ENCODE measurements at places on chromosomes 3 and 15.

DNA sequence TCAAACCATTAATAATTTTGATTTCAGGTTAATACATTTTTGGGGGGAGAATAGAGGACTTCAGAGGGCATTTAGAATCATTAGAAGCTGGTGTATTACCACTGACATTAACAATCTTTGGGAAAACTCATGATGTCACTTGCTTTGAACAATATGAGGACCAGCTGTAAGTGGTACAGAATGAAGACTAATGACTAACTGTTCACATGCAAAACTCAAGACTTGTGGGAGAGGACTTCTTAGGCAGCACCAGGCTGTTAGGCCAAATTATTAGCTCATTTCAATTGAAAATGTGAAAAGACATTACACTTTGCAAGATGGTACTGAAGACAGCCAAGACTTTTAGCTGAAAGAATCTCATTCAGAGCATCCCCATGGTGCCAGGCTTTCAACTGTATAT, 426.2 kb upstream of the ADAMTS9 start:
- no peak for DNase-seq

DNA sequence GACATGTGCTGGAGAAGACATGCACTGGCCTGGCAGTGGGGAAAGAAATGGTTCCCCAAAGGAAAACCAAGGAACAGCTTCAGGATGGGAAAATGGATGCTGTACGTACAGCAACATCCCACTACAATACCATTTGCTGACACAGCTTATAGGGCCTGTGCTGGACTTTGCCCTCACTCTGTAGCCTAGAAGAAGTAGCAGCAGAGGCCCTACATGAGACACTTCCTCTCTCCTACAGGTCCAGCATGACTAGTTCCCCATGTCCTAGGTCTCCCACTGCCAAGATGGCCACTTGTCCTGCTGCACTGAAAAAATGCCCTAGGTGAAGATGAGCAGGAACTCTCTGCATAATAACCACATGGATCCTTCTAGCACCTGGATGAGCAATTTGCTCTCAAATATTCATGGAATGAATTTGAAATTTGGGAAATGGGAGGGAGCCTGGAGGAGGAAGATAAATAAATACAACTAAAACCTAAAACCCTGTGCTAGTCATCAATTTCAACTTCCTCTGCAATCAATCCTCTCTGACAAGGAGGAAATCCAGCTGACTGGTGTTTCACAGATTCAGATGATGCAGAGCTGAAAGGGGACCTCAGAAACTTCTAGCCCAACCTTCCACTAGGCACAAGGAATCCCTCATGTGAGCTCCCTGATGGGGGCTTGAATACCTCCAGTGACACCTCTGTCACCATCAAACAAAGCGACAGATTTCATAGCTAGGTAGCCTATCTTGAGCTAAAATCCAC, 514.3 kb upstream of the PPP2R3A start:
- DNase-seq, result no peak

- no peak for DNase-seq
Observed at GRCh38 chr15:89323825-89324224, 10.8 kb downstream of the POLG start.

- DNase-seq, result no peak
Observed at GRCh38 chr3:51591231-51591630, 52.7 kb downstream of the RAD54L2 start.

- DNase-seq, result no peak
Observed at GRCh38 chr15:29689287-29689986, 132.8 kb downstream of the TJP1 start.

- no peak for DNase-seq
Observed at GRCh38 chr3:186425788-186426730, 64.0 kb upstream of the DGKG start.

DNA sequence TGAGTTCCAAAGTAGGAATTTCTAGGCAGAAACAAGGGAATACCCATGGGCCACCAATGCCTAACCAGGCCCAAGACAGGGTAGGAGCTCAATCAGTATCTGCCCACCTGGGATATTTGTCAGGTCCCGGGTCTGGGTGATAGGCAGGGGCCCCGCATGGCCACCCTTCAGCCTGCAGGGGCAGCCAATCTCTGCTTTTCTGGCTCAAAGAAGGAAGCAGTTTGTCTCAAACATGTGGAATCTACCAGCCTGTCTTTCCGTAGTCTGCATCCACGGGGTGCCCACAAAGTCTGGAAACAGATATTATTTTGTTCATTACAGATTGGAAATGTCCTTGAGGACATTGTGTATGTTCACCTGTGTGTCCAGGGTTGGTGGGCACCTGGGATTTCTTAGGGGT, 56.2 kb downstream of the CEMIP start:
- no peak for DNase-seq

DNA sequence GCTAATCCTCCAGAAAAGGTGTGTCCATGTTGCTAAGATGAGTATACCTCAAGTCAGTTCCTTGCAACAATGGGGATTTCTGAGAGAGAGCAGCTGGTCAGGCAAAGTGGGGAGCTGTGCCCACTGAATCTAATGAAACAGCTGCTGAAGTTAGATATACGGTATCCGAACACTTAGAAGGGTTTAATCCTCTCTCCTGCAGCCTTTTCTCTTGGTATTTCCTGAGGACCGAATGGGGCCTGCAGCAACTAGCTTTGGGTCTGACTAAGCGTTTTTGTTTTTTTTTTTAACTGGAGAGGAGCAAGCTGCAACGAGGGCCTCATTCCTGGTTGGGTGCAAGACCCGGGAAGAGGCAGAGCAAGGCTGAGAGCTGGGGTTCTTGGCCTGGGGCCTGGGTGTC, 37.6 kb upstream of the BNC1 start:
- no peak for DNase-seq

- no peak for DNase-seq
Observed at GRCh38 chr15:74365598-74366445, 1.6 kb downstream of the CYP11A1 start.

GRCh38 chr3:9422712-9423424, 25.5 kb downstream of the SETD5 start:
- peak; percentile 89 for DNase-seq

- DNase-seq, result no peak
Observed at GRCh38 chr15:40600956-40601355, 6.9 kb downstream of the KNL1 start.

DNA sequence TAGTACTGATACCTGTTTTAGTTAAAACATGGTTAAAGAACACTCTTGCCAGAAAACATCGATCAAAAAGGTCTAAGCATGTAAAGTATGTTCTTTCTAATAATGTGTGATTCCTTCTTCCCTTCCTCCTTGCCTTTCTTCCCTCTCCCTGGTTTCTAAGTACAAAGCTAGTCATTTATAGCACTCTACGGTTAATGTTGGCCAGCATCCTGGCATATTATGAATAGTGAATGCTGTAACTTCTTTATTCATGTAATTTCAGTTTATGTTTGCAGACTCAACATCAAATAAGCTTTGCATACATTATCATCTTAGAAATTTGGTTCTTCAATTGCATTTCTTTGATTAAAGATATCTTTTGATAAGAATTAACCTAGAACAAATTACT, 27.1 kb downstream of the P2RY12 start:
- DNase-seq, result no peak
